Cortex of kidney (tissue), 1 donor: ENCODE measurements at places on chromosomes 12 and 14.

DNA sequence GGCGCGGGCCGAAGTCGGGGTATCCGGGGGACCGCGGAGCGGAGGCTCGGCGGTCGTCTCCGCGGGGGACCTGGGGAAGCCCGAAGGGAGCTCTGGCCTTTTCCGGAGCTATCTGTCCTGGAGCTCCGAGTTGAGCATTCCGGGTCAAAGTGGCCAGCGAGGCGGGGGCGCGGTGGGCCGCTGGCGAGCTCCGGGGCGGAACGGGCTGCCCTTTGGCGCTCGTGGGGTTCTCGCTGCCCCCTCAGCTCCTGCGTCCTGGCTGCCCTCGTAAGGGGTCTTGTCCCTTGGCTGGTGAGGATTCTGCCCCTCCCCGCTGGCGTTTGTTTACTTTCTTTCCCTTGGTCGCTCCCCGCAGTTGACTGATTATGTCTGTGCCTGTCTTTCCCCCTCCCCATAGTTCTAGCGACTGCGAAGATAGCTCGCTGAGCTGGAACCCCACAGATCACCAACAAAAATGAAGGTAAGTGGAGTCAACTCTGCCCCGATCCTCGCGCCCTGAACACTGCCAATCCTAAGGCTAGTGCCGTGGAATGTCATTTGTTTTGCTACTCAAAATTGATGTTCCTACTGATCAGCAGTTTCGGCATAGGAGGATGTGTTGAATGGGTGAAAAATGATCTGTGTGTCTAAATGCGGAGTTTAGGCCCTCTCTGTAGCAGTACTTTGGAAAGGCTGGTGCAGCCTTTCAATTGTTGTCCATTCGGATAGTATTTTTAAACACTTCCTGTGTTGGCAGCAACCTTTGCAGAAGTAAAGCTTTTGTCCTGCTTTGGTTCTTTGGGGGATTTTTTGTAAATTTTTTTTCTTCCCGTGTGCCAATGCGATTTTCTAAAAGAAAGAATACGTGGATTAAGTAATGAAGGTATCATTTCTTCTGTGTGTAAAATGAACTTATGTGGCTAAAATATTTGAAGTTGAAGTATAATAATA is 1.3 kb downstream of the ARID4A start:
- DNase-seq: no peak

- no peak for DNase-seq
Observed at GRCh38 chr14:37340353-37340752, 142.6 kb downstream of the MIPOL1 start.

DNA sequence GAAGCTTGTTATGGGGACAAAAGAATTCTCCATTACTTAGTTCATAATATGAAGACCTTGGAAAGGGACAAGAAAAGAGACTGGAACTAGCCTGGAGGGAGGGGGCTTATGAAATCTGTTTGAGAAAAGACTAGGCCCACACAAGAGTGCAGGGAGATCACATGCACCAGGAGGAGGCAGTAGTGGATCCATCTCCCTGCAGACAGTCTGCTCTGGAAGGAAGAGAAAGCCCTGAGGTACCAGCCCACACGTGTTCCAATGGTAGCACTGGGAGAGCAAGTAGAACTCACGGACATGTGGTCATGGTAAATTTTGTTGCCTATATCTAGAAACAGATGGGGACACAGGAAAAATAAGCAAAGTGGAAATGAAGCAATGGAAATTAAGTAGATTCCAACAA is 445.4 kb downstream of the SOX5 start:
- DNase-seq: no peak

DNA sequence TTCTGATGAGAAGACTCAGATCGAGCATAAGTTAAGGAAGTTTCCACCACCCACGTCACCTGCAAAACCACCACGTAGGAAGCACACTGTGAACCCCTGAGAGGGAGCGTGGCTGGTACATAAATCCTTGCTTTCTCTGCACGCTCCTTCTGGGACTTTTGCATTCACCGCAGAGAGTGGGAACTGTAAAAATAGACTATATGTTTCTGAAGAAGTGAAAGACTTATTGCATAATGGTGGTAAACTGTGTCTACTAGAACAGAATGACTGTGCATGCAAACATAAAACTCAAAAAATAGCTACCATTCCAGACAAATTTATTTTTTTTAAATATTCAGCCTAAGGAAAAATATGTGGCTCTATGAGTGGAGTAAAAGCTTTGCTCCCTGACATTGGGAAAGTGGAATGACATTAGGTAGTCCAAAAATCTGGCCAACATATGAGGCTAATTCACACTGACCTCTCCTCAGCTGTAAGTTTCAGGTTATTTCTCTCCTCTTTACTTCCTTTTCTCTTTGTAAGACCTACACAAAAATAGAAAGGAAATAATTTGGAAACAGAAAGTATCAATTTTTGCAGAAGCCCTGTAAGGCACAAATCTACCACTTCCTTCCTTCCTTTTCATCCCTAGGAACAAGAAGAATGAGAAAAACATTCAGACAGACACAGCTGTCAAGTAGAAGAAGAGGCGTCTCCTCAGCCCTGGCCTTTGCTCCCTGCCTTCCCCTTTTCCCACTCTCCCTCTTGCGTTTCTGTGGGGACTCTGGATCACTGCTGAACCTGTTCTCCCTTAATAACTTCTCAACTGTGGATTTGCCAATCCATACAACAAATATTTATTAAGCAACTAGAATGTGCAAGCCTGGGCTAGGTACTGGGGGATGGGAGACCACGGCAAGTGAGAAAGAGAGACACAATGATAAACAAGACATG is 264.3 kb upstream of the FOXN3 start:
- DNase-seq: no peak

- DNase-seq: no peak
Observed at GRCh38 chr12:8709124-8709830, 11.5 kb downstream of the RIMKLB start.

DNA sequence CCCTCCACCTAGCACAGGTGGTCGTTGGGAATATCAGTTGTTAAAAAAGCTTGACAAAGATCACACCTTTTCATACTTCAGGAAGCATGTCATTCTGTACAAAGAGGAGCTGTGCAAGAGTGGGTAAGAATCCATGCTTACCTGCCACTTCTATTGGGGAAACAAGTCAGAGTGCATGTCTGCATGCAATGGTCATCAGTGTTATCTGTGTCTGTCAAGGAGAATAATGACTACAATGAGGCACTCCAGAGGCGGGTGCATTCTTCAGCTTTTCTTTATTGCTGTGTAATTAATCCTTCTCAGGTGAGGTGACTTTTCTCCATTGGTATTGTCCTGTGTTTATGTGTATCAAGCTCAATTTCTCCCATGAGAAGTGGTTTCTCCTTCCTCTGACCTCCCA is 24.4 kb downstream of the KCNA5 start:
- no peak for DNase-seq

DNA sequence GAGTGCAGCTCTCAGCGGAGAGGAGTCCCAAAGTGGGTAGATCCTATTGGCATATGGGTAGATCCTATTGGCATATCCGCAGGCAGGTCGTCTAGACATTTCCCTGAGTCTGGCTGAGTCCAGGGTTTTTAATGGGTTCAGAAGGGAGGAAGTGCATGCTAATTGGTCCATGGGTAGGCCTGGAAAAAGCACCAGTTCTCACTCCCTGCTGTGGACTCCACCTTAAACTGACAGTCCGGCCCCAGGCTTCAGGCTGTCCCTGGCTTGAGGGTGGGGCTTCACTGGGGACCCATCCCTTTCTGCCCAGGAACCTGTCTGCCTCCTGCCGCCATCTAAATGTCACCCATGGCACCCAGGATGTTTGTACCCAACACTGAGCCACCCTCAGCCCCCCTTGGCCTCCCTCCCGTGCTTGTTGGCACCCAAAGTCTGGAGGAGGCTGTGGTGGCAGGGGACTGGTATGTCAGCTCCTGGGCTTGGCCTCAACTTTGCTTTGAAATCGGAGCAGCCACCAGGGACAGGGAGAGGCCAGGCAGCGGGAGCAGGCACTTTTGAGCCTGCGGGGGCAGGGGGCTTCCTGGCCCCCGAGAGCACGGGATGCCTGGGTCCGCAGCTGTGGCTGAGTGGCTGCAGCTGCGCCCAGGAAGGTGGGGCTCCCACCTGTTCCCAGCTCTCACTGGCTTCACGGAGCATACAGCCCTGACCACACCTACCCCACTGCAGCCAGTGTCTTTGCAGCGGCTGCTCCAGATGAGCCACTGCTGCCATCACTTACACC is 29.6 kb upstream of the YAF2 start:
- no peak for DNase-seq
